ENCODE measurements at places on chromosomes 11 and 22. TPM values are rescaled to one million over a fixed set of nuclear protein-coding genes. Genes with fewer than 3 reads are reported as not detected.

DNA sequence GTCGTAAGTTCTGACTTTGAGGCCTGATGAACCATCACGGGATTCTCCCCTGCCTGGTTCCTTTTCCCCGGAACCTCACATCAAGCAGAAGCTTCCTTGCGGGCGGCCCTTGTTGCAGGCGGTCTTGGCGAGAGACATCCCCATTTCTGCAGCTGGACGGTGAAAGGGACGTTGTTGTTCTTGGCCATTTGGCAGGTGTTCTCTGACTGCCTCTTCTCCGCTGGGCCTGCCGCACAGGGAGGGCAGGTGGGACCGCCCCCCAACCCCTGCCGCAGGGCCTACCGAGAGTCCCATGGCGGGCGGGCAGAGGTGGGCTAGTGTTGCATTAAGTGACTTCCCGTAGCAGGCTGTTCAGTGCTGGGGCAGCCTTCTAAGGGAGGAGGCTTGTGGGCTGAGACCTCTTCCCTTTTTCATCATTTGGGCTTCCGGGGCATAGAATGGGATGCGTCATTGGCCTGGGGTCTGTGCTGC is 26.9 kb upstream of the GRAMD4 start:
- DNase-seq: peak; percentile 66

DNA sequence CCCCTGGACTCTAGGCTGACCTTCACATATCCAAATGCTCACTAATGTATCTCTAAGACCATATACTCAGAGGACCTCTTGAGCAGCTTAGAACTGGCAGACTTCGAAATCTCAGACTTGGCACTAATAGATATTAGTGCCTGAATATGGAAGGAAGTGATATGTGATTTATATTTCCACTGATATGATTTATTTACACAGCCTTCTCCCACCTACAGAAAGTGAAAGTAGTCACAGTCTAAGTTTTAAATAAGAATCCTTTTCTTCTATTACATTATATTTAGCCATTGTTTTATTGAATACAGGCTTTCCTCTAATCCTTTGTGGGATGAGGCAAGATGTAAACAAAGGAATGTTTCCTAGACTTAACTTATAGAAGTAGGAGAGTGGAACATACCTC is 6.7 kb upstream of the NAV2 start:
- DNase-seq: no peak

GRCh38 chr11:9172389-9172788 is 81.0 kb upstream of the SCUBE2 start:
- DNase-seq: no peak

Gene IFITM10
- 0.26 TPM for total RNA-seq

Gene MISFA
- total RNA-seq: not detected

GRCh38 chr11:96147186-96147585 is 195.8 kb downstream of the MAML2 start:
- DNase-seq: no peak

GRCh38 chr11:132784441-132784840 is 747.9 kb downstream of the OPCML start:
- no peak for DNase-seq

Gene SEC14L2
- 3.9 TPM for total RNA-seq

Gene CRYBB3
- not detected for total RNA-seq

- no peak for DNase-seq
Measured at GRCh38 chr22:42262964-42263363, 7.5 kb downstream of the TCF20 start.

DNA sequence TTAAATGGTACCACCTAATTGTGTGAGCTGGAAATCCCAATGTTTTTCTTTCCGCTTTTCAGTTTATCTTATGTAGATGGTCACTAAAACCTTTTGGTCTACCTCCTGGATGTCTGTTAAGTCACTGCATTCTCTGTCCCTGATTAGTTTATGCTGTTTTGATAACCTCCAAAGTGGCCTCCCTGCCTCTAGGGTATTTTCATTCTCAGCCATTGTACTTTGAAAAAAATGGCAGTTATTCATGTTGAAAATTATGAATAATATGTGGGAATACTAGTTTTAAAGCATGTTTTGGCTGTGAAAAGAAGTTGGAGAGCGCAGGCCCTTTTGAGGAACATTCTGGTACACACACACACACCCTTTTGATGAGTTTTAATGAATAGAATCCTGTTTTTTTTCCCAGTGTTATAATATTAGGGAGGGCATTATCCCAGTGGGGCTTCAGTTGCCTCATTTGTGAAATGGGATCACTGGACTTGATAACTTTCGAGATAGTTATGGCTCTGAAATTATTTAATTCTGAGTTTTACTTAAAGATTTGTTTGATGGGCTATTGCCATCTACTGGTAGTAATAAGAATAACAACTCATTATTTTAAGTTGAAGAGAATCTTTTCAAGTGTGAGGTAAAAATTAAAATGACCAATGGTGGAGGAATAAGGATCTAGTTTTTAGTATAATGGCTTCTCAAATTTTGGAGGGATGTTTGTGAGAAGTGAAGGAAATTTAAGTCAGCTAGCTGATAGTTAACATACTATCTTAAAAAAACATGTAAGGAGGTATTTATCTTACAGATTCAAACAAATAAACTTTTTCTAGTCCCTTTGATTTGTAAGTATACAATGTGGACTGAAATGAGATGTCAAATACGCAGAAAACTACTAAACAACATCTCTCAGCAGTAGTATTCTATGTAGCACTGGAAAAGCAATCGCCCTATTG is 3.9 kb downstream of the FDX1 start:
- no peak for DNase-seq

- DNase-seq: peak; percentile 72
Measured at GRCh38 chr11:72625691-72626413, 48.4 kb downstream of the PDE2A start.

- no peak for DNase-seq
Measured at GRCh38 chr22:30288419-30289140, 725 bp downstream of the CASTOR1 start.

Gene HPX
- 1.3 TPM for total RNA-seq

Gene SLC43A3
- 23.1 TPM for total RNA-seq

Gene C22orf39
- total RNA-seq: 49.8 TPM
